Renal cortex interstitium (tissue), 15 donors: ENCODE measurements at places on chromosomes 1 and 21. TPM values are rescaled to one million over a fixed set of nuclear protein-coding genes. Genes with fewer than 3 reads are reported as not detected.

Gene UBIAD1
- polyA plus RNA-seq: 15.5 TPM

DNA sequence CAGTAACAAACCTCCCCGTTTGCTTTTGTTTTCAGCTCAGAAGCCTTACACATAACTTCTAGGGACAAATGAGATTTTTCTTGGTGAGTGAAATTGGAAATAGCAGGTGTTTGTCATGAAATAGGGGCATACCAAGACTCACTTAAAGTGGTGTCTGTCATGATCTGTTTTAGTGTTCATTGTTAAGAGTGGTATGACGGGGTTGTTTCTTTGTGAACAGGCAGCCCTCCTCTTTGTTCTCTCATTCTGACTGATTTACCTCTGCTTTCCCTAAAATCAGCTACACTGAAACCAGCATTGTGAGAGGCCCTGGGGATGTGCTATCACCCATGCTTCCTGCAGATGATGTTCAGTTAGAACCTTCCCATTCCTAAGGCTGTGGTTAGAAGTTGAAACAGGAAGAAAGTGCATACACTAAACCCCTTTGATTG lies 2.5 kb upstream of the ERO1B start:
- no peak for DNase-seq

DNA sequence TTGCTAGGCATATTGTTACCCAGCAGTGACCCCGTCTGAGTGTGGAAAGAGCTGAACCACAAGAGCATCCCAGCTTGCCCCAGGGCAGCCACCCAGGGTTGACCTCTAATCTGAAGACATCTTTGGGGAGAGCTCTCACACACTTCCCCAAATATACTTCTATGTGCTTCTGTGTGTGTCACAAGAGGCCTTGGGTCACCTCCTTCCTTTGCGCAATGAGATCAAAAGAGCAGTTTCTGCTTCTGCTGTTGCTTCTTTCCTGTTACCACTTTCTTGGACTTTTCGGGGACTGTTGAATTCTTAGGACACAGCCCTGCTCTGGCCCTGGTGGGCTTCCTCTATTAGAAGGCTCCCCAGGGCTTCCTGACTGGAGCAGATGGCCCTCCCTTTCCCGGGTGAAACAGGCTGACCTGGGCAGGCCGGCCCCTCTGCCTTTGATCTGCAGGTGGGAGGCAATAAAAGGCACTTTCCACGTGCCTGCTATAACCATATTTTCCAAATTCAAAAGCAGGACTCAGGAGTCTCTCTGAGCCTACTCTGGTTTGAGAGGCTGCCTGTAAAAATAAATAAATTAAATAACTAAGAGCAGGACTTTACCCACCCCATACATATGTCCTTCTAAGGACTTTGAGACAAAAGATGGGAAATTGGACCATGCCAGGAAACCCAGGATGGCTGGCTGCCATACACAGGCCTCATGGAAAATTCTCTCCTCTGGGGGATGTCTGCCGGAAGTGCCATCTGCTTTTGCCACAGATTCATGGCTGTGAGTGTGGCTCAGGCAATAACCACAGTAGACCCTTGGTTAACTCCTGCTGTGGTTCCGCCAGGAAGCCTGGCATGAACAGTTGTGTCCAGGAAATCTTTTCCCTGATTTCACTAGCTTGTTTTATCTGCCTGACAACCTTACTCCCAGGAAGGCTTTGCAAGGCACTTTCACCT lies 28.3 kb upstream of the RCSD1 start:
- DNase-seq: no peak

Gene S100B
- 1.2 TPM for polyA plus RNA-seq

Gene FAM151A
- polyA plus RNA-seq: 32.5 TPM

DNA sequence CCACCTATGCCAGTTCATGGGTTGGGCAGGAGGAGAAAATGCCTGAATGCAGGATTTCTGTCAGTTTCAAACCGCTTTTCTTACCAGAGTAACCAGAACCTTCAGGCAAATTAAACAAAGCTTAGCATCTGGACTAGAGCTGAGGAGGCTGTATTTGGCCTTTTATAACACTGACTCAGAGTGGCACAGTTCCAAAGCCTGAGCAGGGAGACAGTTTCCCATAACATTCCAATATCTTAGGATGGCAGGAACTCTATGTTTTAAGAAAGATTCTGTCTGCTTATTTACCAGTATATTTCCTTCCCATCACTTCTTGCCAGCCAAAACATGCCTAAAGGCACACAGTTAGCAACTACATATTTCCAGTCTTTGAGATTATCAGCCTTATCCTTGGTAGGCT lies 46.8 kb downstream of the UBR4 start:
- no peak for DNase-seq

GRCh38 chr1:223038288-223039006 lies 104.6 kb downstream of the TLR5 start:
- DNase-seq: no peak

Gene CD1B
- polyA plus RNA-seq: not detected

Gene TACSTD2
- 48.9 TPM for polyA plus RNA-seq

DNA sequence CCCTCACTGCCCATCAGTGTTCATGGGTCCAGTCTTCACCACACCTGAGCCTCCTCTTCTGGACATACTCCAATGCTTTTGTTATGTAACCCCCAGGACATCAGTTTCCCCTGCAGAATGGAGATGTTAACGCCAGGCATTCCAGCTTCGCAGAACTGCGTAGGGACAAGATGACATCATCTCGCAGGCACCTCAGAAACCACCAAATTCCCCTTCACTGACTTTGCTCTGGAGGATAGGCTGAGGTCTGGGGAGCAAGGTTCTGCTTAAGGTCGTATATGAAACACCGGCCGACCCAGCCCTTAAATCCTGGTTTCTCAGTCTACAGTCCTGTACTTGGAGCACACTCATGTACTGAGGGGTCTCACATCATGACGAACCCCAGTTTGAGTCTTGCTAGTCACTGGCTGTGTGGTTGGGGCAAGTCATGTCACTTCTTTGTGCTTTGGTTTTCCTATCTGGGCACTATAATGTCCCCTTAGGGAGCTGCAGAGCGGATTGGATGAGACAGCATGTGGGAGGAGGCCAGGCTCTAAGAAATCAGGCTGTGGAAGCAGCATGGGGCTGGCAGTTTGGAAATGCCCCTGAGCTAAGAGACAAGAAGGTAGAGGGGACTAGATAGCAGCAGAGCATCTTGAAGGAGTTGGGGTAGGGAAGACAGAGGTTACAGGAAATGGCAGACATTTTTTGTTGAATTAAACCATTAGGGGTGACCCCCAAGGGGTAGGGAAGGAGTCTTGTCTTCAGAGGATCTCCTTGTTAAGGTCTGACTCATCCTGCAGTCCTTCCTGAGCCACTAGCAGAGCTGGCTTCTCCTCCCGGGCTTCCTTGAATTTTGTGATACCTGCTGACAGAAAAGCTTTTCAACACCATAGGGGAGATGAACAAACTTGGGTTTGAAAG lies 138.3 kb downstream of the FOXD2 start:
- DNase-seq: no peak

Gene IL23R
- polyA plus RNA-seq: not detected

DNA sequence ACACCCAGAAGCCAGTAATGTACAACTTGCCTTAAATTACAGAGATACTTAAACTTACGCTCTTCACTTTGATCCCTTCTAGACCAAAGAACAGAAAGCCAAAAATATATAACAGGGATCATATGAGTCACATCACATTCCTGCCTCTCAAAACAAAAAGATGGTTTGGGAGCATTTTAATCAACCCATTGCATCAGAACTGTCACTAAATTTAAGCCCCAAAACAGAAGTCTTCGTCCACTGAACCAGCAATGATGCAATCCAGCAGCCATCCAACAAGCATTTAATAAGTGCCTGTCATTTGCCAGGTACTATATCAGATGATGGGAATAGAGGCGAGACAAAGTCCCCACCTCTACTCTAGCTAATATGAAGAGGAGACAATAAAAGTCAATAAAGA lies 42.7 kb upstream of the GLIS1 start:
- DNase-seq: no peak

GRCh38 chr1:205701420-205701819 lies 21.1 kb upstream of the SLC45A3 start:
- no peak for DNase-seq

Gene PDXK
- polyA plus RNA-seq: 67.8 TPM

Gene A3GALT2
- polyA plus RNA-seq: not detected

DNA sequence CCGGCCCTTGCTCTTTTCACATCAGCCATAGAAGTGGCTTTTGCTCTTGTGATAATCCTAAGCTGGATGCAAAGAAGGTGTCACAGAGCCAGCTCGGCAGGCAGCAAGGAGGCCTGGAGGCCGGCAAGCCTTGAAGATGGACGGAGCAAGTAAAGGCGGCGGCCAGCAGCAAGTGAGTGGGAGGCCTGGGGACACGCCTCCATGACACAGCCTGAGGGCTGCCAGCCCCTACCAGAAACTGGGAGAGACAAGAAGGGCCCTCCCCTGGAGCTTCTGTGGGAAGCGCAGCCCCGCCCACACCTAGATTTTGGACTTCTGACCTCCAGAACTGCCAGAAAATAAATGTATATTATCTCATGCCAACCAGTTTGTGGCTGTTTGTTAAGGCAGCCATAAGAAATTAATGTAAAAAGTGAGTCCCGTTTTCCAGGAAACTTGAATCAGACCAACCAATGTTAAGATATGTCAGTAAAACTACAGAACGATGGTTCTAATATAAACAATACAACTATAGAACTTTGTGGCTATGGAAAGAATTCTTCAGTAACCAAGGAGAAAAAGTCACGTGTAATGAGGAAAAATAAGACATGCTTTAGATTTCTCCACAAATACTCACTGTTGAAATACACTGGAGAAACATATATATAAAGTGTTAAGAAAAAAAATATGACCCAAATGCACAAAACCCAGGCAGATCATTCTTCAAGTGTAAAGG lies 49.9 kb downstream of the BACE2 start:
- no peak for DNase-seq

GRCh38 chr21:29237110-29238052 lies 61.3 kb upstream of the BACH1 start:
- no peak for DNase-seq

GRCh38 chr1:197268012-197268411 lies at the start of gene CRB1:
Gene CRB1 (plus strand): TSS chr1:197268252. CDS start chr1:197268413, 161 bp downstream.
- no peak for DNase-seq
